ENCODE measurements at places on chromosomes 11 and 22.

GRCh38 chr11:124838805-124839127 is 26.5 kb upstream of the ROBO3 start:
- no peak for DNase-seq

DNA sequence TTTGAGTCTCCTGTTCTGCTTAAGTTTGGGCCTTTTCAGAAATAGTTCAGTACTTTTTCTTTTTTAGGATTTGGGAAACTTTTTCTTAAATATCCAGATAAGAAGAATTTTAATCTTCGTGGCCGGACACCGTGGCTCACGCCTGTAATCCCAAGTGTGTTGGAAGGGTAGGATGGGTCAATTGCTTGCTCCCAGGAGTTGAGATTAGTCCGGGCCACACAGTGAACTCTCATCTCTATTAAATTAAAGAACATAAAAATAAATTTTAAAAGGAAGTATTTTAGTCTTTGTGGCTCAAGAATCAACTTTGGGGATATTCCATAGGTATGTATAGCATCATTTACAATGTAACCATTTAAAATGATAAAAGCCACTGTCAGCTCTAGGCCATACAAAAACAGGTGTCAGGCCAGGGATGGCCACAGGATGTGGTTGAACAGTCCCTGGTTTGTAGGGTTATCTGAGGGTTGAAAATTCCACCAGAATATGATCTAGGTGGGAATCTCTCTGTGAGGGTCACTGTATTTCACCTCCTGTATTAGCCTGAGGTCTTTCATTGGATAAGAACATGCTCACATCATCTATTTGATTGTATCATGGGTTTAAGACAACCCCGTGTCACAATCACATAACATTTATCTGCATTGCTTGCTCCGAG is 115.6 kb downstream of the GGTLC2 start:
- no peak for DNase-seq

- no peak for DNase-seq
Measured at GRCh38 chr11:12525466-12526055, 148.2 kb downstream of the PARVA start.

DNA sequence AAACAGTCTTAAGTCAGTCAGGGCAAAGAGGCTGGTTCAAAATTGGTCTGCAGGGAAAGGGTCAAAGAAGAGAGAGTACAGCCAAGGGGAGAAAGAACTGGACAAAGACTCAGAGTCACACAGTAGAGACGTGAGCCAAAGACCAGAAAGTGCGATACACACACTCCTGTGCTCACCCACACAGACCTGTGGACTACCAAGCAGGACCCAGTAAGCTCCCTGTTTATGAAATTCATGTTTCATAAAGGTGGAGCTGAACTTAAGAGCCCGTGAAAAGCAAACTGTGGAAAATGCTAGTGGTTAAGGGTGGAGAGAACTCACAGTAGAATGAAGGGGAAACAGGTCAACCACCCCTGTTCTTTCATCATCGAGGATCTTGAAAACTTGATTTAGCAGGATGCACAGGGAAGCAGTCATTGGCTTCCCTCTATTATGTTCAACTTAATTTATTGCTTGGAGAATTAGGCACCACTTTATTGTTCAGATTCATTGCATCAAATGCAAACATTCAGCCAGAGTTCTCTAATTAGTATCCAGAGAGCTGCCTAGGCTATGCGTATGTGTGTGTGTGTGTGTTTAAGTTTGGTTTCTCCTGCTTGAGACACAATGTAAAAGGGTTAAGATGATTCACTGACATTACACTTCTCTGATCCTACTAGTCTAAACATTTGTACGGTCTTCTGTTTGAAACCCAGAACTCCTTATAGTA is 160.9 kb upstream of the MTMR2 start:
- no peak for DNase-seq

- no peak for DNase-seq
Measured at GRCh38 chr11:64451856-64452255, 92.9 kb downstream of the RPS6KA4 start.

DNA sequence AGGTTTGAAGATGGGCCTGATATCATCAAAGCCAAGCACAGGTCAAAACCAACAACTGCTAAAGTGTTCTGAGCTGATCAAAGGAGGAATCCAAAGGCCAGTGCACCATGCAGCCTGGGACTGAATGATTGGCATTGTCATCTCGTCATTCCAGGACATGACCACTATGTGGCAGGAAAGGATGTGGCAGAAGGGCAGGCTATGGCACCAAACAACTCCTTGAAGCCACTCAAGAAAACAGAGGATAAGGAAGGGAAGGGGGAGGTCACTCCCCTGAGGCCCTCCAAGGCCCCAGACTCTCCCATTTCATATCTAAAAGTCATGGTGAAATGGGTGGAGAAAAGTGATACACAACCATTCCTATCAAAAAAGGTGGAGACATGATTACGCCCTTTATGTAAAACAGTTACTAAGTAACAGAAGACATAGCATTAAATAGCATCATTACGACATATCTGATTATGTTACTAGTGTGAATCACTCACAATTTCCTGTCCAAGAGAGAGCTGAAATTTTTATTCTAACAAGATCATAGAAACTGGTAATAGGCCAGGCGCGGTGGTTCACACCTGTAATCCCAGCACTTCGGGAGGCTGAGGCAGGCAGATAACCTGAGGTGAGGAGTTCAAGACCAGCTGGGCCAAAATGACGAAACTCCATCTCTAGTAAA is 49.3 kb downstream of the AHNAK start:
- peak; percentile 66 for DNase-seq

All from GM03348 (cell line).